ENCODE measurements at places on chromosomes 16 and 17. TPM values are rescaled to one million over a fixed set of nuclear protein-coding genes. Genes with fewer than 3 reads are reported as not detected.

The NAT9 gene
- total RNA-seq = 34.7 TPM

The CMTM2 gene
- total RNA-seq = not detected

The CNP gene
- total RNA-seq = 56.7 TPM

DNA sequence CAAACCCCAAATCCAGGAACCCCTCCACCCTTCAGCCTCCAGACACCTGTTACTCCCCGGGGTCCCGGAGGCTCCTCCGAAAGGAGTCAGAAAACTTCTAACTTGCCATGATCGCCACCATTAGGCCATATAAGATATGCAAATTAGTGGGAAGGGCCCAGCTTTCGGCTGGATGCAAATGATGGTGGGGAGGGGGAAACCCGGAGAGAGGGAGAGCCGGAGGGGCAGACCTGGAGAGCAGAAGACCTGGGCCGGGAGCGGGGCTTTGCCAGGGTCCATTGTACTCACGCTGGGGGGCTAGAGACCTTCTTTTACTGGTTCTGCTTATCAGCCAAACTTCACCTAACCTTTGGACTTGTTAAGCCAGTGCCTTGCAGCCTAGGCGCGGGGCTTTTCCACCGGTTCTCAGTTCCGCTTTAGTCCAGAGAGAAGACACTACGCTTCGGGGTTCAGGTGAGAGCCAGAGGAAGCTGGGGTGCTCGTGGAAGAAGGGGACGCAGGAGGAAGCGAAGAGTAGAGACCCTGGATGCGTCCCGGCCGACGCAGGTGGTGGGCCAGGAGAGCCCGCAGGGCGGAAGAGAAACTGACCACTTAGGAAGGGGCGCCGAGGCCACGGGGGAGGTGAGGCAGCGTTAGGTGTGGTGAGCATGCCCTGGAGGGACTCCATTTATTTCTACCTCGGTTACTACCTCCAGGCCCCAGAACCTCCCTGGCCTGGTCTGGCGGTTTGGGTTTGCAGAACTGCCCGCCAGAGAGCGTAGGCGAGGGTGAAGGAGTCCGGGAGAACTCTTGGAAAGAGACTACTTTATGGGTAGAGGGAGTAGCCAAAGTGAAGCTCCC, at the start of gene HNF1B:
TSS of gene HNF1B (minus strand) at position 99 of the 840 bp plus-strand sequence. CDS start 175 bp downstream, outside the sequence.
- no peak for ATAC-seq

DNA sequence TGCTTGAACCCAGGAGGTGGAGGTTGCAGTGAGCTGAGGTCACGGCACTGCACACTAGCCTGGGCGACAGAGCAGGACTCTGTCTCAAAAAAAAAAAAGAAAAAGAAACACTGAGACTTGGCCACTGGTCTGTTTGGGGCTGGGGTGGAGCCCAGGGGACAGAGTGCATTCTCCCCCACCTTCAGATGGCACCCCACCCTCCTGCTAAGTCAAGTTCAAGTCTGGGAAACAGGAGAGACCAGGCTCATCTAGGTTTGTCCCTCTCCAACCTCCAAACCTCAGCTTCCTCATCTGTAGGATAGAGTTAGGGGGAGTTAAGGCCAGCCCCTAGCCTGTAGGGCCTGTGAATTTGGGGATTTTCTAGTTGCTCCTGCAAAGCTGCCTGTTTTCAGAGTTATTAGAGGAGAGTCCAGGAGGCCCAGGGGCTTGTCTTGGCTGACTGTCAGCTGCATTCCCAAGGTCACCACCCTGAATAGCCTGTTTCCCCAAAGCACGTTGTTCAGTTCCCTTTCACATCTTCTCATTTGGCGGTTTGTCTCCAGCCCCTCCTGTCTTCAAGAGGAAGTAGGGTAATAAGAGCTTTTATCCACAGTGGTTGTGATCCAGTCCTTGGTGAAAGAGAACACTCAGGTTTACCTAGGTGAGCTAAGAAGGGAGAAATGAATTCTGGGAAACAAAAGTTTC, 2.2 kb downstream of the MT3 start:
- ATAC-seq = no peak

GRCh38 chr17:78353834-78354233, 6.0 kb downstream of the SOCS3 start:
- no peak for ATAC-seq

GRCh38 chr16:76265434-76266045, 11.7 kb upstream of the CNTNAP4 start:
- no peak for ATAC-seq

DNA sequence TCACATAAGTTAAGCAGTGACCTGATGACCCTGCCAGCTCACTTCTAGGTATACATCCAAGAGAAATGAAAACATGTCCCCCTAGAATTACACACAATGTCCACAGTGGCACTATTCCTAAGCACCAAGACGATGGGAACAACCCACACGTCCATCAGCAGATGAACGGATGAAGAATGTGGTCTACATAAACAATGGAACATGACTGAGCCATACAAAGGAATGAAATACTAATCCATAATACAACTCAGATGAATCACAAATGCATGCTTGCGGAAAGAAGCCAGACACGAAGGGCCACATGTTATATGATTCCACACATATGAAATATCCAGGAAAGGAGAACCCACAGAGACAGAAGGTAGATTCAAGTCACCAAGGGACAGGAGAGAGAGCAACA, 17.4 kb downstream of the USP22 start:
- ATAC-seq = no peak

DNA sequence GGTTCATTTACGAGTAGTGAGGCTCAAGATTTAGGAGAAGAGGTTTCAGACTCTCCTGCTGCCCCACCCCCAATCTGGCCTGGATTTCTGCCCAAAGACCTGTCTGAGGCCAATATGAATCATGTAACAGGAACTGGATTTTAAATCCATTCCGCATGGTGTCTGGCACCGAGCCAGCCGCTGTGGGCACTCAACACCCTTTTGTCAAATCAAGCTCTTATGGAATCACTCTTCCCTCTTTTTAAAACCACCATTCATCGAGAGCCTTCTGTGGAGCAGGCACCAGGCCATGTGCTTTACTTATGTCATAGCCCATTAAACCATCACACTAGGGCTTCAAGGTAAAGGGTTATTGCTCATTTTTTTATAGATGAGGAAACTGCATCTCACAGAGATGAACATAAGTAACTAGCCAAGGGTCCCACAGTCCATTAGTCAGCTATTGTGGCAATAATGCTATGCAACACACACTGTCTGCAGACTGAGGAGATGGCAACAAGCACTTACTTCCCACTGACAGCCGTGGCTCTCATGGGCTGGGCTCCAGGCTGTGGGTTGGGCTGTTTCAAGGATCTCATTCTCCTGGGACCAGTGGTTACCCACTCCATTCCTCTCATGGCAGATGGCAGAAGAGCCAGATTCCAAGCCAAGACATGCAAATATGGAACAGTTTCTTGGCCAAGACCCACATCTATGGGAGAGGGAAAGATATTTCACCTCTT, 93.6 kb downstream of the WSCD1 start:
- ATAC-seq = no peak

DNA sequence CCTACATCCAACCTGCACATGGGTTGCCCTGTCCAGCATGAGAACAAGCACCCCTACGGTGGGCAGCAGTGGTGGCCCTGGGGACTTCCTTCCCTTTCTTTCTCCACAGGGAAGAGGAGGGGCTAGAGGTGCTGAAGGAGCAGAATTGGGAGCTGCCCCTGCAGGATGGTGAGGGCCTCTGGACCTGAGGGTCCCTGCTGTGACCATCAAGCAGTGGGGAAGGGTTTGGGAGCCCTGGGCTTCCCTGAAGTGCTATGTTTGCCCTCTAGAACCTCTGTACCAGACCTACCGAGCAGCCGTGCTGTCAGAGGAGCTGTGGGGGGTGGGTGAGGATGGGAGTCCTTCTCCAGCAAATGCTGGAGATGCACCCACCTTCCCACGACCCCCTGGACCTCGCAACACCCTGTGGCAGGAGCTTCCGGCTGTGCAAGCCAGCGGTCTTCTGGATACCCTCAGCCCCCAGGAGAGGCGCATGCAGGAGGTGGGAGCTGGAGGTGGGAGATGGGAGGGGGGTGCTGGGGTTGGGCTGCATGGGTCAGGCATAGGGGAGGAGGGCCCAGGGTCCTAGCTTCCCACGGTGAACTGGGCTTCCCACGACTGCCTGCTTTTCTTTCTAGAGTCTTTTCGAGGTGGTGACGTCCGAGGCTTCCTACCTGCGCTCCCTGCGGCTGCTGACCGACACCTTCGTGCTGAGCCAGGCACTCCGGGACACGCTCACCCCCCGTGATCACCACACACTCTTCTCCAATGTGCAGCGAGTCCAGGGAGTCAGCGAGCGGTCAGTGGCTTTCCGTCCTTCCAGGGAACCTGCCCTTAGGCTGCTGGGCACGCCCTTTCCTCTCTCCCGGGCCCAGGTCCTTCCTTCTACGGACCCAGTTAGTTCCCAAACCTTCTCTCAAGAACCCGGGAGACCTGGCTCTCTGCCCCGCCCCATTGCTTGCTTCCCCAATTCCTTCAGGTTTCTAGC, 5.0 kb downstream of the ARHGEF15 start:
- ATAC-seq = no peak

- no peak for ATAC-seq
Measured at GRCh38 chr17:33169580-33170285, 123.4 kb downstream of the ASIC2 start.

DNA sequence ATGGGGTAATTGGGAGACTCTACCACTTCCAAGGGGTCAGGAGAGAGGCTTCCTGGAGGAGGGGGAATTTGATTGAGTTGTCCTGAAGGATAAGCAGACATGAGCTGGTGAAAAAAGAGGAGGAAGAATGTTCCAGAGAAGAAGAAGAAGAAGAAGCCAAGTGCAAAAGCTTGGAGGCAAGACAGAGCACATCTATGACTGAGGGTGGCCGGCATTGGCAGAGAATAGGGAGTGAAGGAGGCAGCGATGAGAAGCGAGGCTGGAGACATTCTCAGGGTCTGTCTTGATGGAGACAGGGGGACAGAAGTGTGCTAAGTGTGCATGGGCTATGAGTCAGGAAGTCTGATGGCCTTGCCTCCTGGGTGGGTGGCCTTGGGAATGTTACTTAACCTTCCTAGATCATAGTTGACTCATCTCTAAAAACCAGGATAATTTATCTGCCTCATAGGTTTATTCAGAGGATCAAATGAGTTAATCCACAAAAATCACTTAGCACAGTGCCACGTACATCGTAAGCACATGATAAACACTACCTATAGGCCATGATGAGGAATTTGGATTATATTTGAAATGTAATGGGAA, 171.7 kb downstream of the ABCC12 start:
- ATAC-seq = no peak

DNA sequence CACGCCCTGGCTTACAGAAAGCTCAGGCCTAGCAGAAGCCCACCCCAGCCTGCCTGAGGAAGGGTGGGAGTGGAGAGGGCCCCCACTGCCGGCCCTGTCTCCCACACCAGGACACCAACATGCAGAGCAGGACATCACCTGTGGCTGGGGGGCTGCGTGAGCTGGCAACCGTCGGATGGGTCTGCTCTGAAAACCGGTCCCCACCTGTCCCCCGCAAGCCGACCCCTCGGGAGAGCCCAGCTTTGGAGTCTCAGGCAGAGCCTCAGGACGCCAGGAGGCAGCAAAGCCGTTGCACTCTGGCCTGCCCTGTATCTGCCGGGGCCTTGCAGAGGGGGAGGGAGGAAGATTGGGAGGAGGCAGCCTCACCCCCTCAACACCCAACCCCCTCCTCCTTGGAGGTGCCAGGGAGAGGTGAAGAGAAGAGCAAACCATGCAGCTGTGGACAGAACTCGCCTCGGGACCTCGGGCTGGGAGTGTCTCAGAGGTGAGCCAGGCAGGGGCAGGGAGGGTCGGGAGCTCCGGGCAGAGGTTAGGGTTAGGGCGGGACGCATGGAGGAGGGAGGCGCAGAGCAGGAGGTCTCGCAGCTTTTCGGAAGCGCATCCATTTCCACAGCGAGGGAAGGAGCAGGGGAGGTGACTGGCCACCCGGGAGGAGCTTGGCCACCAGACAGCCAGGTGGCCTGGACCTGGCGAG, 30.4 kb upstream of the ZC3H18 start:
- ATAC-seq = no peak

DNA sequence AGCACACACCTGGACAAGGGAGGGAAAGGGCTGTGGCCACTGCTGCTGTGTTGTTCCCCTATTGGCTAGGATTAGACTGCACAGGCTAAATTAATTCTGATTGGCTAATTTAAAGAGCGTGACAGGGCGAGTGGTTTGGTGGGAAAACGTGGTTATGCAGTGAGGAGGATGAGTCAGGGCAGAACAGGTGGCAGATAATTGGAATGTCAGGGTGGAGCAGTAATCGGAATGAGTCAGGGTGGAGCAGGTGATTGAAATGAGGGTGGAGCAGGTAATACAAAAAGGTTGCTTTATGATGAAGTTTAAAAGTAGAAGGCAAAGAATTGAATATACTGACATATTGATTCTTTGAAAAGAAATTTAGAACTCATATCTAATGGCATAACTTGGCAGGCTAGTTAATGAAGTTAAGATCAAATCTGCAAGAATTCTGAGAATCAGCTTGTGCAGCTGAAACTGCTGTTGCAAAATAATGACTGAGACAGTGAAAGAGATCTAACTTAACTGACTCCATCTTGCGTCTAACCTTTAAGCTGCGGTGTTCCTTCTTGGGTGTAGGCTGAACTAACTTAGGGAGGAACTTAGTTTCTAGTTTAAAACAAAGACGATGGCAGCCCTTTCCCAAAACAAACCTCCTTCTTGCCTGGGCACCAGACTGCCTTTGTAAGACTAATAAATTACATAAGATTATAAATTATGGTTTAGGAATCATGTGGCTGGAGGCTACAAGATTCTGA, 174.3 kb downstream of the UTP18 start:
- no peak for ATAC-seq

DNA sequence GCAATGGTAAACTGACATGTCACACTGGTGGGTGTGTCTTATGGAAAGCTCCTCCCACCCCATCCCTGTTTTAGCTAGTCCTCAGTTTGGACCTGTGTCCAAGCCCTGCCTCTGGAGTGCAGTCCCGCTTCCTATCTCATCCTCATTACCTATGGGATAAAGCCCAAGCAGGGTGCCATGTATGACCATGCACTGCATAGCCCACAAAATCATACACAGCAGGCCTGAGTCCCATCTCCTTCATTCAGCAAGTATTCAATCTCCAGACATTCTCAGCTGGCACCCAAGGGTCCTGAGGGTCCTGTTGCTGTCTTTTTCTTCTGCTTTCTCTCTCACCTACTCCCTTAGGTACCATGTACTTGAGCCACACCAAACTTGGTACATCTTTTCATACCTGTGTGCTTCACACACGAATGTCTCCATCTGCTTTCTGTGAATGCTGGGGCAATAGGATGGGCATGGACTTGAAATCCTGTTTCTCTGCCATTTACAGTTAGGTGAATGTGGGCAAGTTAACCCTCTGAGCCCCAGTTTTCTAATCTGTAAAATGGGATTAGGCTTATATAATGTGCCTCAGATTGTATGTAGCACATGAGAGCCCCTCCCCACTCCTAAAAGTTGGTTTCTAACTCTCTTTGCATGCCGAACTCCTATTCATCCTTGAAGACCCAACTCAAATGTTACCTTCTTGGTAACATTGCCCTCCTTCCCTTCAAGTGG, 28.5 kb downstream of the TNS4 start:
- no peak for ATAC-seq

GRCh38 chr17:50346313-50347116, 589 bp downstream of the XYLT2 start:
- peak; percentile 56 for ATAC-seq

DNA sequence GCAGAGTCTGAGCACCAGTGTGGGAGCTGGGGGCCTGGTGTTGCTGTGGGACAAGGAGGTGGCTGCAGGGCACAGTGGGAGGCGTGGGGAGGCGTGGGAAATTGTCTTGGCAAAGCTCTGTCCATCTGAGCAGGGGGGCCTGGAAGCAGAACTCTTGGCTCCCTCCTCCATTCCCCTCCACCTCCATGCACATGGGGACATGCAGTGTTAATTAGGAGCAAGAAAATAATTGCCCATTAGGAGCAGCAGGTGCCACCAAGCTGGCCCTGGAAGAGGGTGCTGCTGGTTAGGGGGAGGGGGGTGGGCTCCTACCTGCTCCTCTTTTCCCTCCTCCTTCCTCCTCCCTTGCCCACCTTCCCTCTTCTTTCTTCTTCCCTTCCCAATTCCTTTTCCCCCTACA, 4.5 kb downstream of the TTYH2 start:
- ATAC-seq = no peak

All from gastroesophageal sphincter (tissue), 4 donors.